ENCODE measurements at places on chromosomes 2 and 18.

- no peak for DNase-seq
Measured at GRCh38 chr2:72112401-72112800, 35.3 kb downstream of the CYP26B1 start.

- DNase-seq, result no peak
Measured at GRCh38 chr2:21484643-21485042, 360.9 kb downstream of the TDRD15 start.

DNA sequence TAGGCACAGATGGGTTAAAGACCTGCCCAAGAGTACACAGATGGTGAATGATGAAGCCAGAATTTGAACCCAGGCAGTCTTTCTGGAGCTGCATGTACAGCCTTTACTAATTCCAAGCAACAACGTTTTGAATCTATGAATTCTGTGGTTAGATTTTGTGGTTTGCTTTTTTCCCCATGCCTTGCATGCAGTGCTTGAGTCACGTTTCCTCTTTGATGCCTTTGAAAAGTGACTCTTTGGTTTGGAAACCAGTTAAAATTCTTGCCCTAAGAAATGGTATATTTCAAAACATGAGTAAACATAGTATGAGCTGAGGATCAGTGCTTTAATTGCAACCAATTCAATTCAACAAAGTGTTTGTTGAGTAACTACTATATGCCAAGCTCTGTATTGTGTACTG is 48.2 kb upstream of the PPM1B start:
- DNase-seq, result peak; percentile 81

DNA sequence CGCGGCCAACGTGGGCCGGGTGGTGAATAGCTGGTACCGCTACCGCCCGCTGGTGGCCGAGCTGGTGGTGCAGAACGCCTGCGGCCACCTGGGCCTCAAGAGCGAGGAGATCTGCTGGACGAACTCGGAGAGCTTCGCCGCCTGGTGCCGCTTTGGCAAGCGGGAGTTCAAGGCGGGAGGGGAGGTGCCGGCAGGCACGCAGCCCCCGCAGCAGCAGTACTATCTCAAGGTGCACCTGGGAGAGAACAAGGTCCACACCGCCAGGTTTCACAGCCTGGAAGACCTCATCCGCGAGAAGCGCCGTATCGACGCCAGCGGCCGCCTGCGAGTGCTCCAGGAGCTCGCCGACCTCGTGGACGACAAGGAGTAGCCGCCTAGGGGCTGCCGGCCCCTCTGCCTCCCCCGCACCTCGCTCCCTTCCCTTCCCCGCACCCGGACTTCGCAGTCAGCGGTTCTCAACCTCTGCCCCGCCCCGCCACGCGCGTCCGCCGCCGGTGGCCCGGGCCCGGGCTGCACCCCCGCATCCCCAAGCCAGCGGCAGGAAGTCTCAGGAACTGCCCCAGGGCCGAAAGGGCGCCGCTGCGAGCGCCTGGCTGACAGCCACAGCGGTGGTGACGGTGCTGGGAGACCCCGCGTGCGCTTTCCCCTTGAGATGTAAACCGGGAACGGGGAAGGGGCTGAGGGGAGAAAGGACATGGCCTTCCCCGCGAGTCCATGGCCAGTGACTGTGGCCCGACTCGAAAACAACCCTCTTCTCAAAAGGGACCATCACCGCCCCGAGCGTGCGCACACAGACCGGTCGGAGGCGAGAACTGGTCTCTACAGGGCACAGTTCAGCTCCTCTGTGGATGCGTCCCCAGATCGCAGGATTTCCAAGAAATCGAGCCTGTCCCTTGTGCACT is 2.2 kb downstream of the LRATD1 start:
- no peak for DNase-seq

- peak; percentile 7 for DNase-seq
Measured at GRCh38 chr2:10360850-10361588, 58.3 kb downstream of the HPCAL1 start.

DNA sequence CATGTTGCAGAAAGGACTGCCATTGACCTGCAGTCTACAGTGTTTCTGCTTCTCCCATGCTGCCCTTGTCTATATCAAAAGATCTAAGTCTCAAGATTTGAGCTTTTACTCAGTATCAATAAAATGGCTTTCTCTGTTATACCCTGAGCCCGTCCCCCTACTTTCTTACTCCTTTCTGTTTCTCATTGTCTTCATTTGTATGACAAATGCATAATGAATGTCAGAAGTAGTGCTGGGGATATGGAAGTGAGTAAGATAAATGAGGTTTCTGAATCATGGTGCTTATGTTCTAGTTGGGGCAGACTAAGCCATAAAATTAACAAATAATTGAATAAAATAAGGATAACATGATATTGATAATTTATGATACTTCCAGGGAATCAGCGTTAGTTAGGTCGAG is 128.6 kb downstream of the PARD3B start:
- no peak for DNase-seq

GRCh38 chr2:179455172-179455524 is 190.5 kb upstream of the SESTD1 start:
- DNase-seq, result no peak

DNA sequence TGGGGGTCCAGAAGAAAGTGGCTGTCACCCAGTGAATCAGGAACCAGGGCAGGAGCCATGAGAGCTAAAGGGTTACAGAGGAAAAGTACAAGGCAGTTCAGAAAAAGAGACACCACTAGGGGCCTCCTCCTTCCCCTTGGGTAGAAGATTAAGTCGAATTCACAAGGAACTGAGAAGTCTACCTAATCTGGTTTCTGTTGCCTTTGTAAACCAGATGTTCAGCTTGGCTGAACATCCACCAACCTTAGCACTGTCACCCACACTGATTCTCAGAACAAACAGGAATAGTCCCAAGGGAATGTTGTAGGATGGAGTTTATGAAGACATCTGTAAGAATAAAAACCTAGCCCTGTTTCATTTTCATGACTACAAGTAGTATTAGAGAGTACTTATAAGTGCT is 90.4 kb upstream of the NOSTRIN start:
- no peak for DNase-seq

DNA sequence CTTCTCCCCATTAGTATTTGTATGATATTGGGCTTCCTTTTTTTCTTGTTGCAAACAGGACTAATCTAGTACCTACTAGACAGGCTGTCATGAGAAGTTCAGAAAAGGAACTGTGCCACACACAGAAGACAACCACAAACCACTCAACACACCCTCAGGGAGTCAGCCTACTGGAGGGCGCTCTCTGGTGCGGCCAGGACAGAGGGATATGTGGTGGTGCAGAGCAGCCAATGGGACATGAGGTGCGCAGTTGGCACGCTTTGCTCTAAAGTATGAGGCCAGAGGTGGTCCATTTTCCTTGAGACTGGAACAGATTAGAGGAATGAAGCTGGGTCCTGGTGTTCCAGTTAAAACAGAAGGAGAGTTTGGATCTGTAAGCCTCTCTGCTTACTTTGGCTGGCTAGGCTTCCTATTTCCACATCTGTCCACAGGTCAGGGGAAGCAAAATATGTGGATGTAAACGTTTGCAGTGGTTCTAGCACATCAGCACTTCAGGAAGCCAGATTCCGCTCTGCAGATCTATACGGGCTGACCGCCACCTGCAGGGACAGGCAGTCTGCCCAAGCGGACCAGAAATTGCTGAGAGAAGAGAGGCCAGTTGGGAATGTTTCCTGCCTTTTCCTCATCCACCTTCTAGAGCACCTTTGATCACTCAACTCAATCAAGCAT is 114.1 kb downstream of the GFPT1 start:
- DNase-seq, result no peak

DNA sequence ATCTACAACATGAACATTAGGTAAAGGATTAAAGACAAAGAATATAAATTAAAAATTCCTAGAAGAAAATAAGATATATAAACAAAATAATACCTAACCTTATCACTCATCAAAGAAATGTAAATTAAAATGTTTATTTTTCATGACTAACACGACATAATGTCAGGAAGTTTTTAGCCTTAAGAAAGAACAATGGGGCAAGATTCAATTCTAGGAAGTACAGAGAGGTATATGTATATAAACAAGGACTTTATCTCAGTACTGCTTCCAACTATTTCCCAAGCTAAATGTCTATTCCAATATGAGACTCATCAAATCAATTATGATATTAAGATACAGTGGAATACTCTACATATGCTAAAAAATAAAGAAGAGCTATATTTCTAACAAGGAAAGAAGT is 44.1 kb downstream of the TTC21B start:
- DNase-seq, result no peak

- DNase-seq, result no peak
Measured at GRCh38 chr2:207477896-207478295, 51.9 kb upstream of the CREB1 start.

DNA sequence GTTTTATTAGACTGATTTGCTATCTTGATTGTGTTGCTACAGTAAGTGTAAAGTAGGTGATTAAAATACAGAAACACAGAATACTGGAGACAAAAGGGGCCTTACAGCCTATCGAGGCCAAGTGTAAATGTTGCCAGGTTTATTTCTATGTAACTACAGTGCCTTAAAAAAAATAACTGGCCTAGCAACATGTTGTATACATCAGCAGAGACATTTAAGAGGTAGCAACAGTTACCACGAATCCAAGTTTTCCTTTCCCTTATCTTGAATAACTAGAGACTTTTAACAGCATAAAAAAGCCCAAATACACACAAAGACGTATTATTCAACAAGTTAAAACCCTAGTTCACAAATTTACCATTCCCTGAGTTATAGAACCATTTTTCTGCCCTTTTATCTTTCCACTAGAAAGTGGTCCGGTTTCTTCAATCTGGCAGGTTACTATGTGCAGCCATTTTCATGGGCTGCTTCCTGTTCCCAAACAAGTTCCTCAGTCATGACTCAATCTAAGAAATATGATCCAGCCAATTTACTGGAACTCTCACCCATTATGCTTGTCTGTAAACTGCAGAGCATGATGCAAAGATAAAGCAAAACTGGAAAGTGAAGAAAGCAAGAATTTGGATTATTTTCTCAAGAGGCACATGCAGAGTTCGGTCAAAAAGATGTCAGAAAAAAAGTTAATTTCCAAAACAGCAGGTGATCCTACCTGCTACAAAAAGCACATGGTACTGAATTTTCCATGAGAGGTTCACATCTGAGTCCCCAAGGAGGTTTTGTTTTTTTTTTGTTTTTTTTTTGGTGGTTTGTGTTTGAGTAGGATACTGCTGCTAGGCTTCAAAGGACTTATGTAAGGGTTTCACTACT is 22.2 kb downstream of the NFE2L2 start:
- DNase-seq, result peak; percentile 90

GRCh38 chr2:174617718-174618117 is 20.1 kb upstream of the WIPF1 start:
- no peak for DNase-seq

DNA sequence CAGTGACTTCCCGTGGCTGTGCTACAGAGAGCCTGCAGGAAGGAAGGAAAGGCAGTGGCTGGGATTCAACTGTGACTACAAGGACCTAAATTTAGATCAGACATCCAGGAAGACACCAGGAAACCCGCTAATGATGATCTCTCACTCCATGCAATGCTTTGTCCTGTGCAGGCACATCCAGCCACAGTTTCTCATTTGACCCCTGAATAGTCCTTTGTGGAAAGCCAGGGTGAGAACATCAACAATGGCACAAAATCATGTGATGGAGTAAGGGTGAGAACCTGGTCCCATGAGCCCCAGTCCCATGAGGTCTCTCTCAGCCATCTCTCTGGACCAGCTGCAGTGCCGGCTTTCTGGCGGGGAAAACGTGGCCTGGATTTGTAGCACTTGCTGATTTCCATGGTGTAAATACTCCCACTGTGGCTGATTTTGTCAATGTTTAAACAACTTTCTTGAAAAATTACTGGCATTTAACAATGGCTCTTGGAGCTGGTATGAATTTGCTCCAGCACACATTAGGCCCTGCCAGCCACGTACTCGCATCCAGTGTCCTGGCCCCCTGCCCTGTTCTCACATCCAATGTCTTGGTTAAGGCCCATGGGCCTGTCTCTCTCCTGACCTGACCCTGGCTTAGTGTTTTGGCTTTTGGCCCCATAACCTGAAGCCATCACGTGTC is 159.0 kb upstream of the HAAO start:
- no peak for DNase-seq

DNA sequence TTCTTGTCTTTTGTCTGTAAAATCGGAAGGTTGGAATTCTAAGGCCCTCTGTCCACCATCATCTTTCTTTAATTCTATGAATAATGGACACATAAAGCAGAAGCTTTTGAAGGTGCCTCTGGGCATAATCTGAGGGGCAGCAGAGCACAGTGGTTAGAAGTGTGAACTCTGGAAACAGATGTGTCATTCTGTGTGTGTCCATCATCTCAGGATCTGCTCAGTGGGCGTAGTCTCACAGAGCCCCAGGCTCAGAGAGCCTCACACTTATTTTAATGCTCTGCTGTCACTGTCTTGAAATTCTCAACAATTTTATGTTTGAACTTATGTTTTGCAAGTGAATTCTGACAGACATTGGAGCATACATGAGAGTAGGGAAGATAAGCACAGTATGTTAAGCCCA is 31.0 kb upstream of the CCDC93 start:
- DNase-seq, result no peak

- no peak for DNase-seq
Measured at GRCh38 chr2:101983928-101984327, 7.8 kb upstream of the IL1R2 start.

GRCh38 chr2:16272038-16272788 is 331.9 kb downstream of the MYCN start:
- no peak for DNase-seq

GRCh38 chr2:155546721-155547555 is 785.6 kb downstream of the NR4A2 start:
- no peak for DNase-seq

DNA sequence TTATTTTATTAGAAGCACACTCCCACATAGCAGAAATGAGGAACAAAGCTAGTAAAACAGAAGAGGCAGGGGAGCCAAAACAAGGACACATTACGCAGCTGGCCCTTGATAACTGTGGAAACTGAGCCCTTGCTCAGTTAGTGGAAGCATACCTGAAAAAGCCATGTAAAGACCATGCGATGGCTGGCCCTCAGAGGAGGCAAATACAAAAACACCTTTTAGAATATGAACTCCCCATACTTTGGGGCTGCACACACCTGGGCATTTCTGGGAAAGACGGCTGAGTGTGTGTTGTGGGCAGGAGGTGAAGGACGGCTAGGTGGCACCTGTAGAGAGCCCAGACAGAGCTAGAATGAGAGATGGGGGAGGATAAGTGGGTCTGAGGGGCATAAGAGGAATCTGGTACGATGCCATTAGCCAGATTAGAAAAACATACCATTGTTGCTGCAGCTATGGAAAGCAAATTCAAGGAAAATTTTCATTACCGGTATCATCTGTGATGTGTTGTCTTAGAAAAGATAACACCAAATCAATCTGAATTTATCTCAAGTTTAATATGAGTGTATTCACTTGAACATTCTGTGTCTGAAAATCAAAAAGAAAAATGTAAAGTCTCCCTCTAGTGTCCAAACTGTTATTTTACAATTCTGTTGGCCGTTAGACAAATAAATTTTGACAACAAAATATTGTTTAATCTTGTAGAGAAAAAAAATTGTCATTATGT is 45.2 kb upstream of the SULT1C3 start:
- DNase-seq, result no peak

GRCh38 chr2:46163804-46164528 is 133.2 kb upstream of the EPAS1 start:
- no peak for DNase-seq

GRCh38 chr18:389658-390357 is 110.7 kb downstream of the COLEC12 start:
- DNase-seq, result no peak

All from AG09319 (cell line).